ENCODE measurements at places on chromosomes 3 and 15. TPM values are rescaled to one million over a fixed set of nuclear protein-coding genes. Genes with fewer than 3 reads are reported as not detected.

DNA sequence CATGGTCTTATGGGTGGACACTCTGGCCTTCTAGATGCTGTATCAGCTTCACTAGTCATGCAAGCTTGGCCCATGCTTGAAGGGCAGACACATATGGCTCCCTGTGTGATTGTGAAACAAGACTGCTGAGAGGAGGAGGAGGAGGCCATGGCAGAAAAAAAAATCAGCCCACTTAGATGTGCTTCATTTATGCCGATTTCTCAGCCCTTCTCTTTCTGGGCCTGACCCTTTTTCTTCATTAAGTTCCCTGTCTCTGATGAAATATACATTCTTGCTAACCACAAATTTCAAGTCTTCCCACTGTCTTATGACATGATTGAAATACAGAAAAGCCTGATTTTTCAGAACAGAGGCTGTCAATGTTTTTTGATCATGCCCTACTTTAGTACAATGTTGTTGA, 213.0 kb upstream of the FEZF2 start:
- DNase-seq: no peak

GRCh38 chr3:56884387-56884786, 82.6 kb upstream of the ARHGEF3 start:
- no peak for DNase-seq

GRCh38 chr3:36635731-36636130, 128.6 kb downstream of the DCLK3 start:
- no peak for DNase-seq

DNA sequence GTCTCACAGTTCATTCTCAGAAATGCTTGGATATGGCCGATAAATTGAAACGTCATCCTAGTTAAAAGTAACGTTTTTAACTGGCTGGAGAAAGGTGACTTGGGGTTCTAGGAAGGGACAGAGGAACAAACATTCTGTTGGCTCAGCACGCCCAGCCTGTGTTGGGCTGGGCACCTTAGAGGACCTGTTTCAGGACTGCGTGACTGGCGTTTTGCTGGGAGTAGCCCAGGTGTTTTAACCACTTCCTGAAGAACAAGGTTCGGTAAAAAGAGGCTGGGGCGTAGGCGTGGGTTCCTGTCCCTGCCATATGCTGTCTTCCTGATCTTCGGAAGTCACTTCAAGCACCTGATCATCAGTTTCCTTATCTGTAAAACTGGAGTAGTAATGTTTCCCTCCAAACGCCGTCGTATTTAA, 1.1 kb upstream of the TLNRD1 start:
- no peak for DNase-seq

- no peak for DNase-seq
Observed at GRCh38 chr3:19960696-19961095, 13.8 kb downstream of the RAB5A start.

GRCh38 chr3:52534281-52535183, 875 bp upstream of the NT5DC2 start:
- DNase-seq: peak; percentile 51

- no peak for DNase-seq
Observed at GRCh38 chr3:196951371-196951770, 9.0 kb upstream of the NCBP2 start.

- peak; percentile 41 for DNase-seq
Observed at GRCh38 chr3:20060974-20061685, 20.9 kb downstream of the KAT2B start.

DNA sequence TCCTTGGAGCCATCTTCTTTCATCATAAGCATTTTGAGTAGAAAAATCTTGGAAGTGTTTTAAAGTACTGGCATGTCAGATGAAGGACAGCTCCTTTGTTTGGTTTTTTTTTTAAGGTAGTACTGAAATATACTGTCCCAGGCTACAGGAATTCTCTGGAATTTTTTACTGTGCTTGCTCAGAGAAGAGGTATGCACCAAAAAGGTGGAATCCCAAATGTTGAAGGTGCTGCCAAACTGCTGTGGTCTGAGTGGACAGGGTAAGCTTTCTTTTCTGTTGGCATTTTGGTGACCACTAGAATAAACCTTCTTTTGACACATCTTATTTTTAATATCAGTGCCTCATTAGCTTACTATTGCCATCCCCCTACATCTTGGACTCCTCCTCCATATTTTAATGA, 7.2 kb downstream of the GNL3 start:
- no peak for DNase-seq

GRCh38 chr15:91022075-91022831, at the start of gene VPS33B:
TSS of gene VPS33B (minus strand) at chr15:91022594. CDS start at chr15:91022249, 345 bp downstream.
- peak; percentile 97 for DNase-seq

- no peak for DNase-seq
Observed at GRCh38 chr15:25619076-25619475, 180.3 kb upstream of the UBE3A start.

GRCh38 chr15:79539401-79539800, 107.3 kb downstream of the MINAR1 start:
- DNase-seq: peak; percentile 82

DNA sequence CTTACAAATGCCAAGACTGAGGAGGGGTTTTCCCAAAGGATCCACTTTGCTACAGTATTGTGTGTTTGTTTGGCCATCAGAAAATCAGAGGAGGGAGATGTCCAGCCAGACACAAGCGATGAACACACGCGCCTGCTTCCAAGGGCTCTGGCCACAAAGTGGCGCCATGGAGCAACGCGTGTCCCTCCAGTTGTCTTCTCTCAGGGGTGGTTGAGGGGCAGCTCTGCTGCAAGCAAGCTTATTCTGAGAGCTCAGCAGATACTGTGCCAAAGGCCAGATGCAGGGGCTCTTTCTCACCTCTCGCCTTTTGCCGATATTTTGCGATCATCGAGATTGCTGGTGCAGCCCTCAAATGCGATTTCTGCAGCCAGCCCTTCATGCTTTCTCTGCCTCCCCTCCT, 88.9 kb upstream of the OSBPL11 start:
- peak; percentile 52 for DNase-seq

- DNase-seq: peak; percentile 23
Observed at GRCh38 chr15:97995881-97996603, 35.5 kb downstream of the ARRDC4 start.

DNA sequence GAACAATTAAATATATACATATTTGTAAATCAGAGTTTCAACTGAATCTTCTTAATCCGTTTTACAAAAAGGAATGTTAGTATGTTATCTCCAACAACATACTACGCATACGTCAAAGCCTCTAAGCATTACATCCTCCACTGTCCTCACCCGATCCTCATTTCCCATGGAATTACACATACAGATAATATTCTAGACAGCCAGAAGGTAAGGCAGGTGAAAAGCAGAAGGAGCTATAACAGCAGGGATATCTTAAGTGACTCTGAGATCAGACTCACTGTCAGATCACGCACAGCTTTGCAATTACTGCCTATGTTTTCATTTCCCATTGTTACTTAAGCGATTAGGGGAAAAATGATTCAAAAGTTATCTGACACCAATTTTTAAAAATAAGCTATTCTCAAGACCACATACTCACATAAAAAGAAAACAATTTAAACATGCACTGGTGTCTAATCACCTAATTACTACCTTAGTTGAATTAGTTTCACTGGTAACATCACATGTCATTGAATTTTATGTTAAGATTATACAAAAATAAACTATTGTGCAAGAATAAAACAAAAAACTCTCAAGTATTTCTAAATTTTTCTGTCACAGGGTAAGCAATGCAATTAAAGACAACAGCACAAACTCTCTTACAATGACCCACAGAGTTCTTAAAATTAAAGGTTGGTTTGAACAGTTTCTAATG, 92.8 kb downstream of the TBL1XR1 start:
- DNase-seq: no peak

DNA sequence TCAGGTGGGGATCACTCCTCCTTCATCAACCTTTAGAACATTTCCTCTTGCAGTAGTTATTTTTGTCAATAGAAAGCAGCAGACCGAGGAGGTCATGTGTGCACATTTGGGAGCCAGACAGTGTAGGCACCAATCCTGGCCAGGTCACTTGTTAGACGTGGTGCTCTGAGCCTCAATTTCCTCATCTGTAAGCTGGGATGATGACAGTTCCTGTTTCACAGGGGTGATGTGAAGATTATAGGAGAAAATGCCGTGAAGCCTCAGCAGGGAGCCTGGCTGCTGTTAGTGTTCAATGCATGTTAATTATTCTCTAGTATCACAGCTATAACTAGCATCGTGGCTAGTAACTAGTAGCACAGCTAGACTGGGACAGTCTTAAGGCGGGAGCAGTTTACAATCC, 64.7 kb downstream of the ATP2B2 start:
- DNase-seq: no peak

DNA sequence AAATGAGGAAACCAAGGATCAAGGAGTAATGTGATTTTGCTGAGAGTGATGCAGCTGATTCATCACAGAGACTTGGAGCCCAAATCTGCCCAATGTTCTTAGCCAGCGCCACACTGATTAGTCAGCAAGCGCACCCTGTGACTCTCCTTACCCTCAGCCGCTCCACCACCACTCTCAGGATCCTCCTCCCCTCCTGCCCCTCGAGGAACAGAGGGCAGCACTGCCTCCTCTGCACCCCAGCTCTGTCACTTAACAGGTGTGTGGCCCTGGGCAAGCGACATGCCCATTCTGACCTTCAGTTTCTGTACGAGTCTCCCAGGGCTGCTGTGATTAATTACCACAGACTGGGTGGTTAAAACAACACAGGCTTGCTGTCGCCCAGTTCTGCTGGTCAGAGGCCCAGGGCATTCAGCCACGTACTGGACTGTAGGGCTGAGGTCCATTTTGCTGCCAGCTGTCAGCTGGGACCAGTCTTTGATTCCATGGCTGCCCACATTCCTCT, 36.1 kb upstream of the HRH1 start:
- no peak for DNase-seq

DNA sequence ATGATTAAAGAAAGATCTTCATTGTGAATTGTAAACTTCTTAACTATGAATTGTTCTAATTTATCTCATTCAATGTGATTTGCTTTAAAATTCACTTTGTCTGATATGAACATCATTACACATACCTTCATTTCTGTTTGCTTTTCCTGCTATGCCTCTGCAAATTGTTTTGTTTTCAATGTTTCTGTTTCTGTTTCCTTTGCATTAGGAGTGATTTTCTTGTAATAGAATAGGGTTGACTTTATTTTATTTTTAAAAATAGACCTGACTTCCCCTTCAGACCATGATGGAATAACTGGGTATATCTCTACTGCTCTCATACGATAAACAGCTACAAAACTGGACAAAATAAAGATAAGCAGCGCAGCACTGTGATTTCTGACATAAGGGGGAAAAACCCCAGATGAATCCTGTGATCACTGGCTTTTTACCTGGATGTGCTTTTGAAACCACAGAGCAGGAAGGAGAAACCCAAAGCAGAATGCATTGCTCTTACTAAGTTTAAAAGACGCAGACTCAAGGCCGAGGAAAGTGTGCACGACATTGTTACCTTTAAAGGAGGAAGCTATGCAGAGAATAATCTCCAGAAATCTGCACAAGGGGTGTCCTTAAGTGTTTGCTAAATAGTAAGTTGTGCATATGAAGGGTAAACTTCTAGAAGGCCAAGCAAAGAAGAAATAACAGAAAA, 420.2 kb downstream of the TBC1D5 start:
- DNase-seq: no peak

DNA sequence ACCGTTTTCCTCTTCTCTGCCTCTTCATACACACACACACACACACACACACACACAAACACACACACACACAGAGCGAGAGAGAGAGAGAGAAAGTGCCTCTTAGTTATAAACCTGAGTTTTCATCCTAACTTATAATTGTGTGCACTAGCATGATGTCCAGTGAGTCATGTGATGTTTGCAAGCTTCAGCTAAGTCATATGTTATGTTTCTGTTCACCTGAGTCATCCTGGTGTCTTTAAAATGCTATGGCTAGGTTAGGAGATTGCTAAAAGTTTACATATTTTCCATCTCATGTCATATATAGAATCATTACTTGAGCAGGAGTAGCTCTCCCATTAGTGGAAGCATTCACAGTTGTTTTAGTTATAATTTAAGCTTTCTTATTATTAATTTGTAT, 155.8 kb downstream of the EPHA6 start:
- no peak for DNase-seq

- no peak for DNase-seq
Observed at GRCh38 chr15:88908123-88908522, 5.1 kb downstream of the MFGE8 start.

- DNase-seq: no peak
Observed at GRCh38 chr3:138383715-138384465, 35.5 kb downstream of the MRAS start.

DNA sequence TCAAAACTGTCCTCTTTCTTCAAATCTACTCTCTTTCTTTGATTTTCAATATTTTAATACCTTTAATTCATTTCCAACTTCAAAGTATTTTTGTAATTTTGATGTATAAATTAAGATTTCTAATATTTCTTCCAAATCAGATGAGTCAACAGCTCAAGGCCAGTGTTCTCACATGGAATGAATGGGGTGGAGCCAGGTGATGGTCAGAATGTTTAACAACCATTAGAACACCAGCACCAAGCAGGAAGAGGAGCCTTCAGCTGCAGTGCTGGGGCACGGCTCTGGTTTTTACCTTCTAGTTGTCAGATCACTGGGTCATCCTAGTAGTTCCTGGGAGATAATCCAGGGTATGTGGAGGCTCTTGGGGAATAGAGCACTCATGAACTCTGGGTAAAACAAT, 494.5 kb upstream of the PDZRN3 start:
- DNase-seq: no peak

DNA sequence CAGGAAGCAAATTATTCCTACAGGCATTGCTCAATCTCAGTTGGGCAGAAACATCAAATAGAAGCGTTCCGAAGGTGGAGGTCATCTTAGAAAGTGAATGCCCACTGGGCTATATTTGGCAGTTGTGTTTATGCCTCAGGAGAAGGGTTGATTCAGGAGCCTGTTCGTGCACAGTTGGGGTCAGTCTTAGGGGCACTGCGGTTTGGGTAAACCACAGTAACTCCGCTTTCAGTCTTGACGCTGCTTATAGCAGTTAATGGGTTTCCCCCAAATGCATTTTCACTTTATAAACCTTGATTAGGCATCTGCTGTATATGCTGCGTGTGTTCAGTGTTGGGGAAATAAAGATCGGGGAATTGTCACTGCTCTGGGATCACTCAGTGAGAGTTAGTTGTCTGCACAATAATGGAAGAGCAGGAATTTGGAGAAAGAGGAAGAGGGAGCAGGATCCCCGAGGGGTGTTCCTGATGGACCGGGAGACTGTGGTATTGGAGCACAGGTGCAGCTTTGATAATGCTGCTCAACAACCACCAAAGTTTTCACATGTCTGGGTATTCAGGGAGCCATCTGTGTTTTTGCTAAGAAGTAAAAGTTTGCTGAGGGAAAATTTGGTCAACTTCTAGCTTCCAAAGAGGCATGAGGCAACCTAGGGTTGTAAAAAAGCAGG, 124.3 kb upstream of the EIF1B start:
- DNase-seq: no peak

The CCR1 gene
- polyA plus RNA-seq: 3.9 TPM

The PLIN1 gene
- polyA plus RNA-seq: 0.36 TPM

The LRRC3B gene
- 11.6 TPM for polyA plus RNA-seq

The PCNP gene
- polyA plus RNA-seq: 162 TPM

The C3orf33 gene
- polyA plus RNA-seq: 4.2 TPM

The SLMAP gene
- 63.2 TPM for polyA plus RNA-seq

The GALK2 gene
- 18.9 TPM for polyA plus RNA-seq

The GPR15 gene
- not detected for polyA plus RNA-seq
